ELR (cell line): ENCODE measurements at places on chromosomes 5 and 9.

DNA sequence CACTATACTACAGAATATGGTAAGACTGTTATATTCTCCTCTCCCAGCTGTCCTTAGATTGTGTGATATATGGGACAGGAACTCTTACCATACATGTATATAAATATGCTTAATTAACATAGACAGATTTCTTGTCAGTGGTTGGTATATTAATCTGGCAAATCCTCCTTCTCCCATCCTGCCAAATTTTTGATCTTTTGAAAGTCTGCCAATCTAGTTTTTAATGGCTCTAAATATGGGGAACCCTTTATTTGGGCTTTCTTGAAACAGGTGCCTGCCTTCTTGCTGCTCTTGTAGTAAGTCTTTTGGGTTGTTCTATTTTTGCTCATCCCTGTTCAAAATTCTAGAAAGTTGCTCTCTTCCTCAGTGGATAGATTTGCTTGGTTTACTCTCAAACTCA, 63.5 kb downstream of the SPATA31D1 start:
- no peak for DNase-seq

DNA sequence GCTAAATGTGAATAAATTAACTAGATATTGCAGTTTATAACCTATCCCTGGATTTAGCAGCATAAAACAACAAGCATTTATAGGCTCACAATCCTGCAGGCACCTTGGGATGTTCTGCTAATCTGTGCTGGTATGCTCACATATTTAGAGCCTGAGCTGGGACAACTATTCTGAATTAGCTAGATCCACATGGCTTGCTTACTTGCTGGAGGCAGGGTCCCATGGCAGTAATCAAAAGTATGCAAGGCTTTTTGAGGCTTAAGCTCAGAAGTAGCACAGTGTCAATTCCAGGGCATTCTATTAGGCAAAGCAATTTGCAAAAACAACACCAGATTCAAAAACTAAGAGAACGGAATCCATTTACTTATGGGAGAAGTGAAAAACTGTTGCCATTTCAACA, 745.0 kb upstream of the ACO1 start:
- no peak for DNase-seq

- DNase-seq = no peak
Measured at GRCh38 chr5:100644185-100644584, 109.0 kb downstream of the FAM174A start.

DNA sequence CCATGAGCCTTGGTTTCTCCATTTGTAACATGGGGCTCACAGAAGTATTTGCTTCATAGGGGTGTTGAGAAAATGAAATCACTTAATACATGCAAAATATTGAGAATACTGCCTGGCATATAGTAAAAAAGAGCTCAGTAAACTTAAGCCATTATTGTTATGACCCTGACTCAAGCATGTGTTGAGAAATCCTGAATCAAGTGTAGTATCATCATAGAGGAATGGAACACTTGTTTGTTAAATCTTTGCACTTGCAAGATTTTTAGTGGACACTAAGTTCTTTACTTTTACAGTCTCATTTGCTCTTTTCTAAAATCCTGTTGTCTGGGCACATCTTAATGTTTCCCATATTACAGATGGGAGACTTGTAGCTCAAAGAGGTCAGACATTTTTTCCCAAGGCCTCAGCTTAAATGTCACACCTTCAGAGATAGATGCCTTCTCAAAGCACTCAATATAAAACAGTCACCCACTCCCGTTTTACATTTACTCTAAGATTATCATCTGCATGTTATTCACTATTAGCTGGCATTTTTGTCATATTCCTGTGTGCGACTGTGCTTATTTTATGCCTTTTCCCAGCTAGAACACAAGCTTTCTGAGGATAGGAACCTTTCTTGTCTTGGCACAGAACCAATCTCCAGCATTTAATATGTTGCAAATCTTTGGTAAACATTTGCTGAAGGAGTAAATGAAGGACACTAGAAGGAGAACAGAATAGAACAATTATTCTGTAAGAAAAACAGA, 250.0 kb upstream of the TNC start:
- peak; percentile 42 for DNase-seq

DNA sequence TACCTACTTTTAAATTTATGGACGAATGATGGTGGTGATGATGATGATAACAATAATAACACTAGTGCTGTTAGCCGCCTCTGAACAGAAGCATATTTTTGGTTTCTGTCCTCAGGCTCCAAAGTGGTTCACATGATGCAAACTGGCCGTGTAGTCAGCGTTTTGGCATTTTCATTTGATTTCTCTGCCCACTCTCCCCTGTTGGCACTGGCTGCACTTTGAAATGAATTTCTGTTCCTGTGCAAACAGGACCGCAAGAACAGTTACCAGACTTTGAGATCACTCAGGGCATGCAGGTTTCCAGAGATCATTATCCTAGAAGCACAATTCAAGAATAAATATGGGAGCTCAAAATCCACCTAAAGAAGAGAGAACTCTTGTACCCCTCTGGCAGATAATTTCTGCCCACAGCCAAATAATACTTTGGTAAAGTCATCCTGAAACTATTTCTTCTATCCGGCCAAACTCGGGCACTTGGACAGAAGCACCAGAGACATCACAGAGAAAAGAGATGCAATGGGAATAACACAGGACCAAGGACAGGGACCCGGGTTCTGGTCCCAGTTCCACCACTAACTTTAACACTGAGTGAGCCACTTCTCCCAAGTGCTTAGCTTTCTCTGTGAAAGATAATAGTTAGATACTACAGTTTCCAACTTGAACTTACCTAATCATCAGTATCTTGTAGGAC, 201.7 kb upstream of the PTGER4 start:
- DNase-seq = peak; percentile 82

DNA sequence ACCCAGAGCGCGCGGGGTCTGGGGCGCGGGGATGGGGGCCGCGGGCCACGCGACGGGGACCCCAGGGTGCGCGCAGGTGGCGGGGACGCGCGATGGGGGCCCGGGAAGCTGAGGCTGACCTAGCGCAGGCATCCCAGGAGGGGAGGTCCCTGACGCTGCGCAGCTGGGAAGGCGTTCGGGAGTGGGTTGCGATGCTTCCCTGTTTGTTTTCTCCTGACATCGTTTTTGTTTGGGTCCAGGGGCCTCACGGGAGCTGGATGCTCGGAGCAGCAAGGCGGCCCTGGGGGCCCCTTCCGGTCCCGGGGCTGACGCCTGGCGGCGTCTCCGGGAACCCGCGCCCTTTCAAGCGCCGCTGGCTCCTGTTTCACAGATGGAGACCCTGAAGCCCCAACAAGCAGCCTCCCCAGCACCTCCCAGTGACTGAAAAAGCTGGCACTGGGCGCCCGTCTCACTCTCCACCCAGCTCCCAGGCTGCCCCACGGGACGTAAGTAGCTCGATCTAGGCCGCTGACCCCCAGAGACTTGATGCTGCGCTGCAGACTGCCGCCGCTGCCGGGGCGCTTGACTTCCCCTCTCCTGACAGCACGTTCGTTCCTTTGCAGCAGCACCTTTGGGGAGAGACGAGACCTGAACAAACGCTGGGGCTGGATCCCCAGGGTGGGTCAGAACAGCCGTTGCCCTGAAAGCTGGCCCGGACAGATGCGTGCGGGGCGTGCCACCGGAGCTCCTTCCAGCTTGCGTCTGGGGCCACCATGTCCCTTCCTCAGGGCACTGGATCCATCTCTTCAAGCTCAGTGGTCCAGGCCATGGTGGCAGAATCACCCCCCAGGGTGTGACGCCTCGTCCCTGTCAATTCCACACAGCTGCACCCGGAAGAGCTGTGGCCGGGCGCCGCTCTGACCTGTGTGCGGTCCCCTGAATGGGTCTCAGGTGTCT, 593 bp downstream of the BRD3OS start:
- peak; percentile 67 for DNase-seq

DNA sequence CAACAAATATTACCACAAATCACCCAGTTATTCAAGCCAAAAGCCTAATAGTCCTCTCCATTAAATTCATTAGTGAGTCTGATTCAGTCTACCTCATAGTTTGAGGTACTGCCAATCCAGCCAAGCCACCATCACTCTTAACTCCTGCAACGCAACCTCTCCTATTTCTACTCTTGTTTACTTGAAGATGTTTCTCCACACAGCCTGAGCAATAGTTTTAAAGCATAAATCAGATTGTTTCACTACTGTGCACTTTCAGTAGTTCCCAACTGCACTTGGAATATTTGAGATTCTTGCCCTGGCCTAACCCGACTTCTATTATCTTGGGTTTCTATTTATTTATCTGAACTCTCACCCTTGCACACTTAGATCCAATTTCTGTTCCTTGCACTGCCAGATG, 85.5 kb downstream of the YIPF5 start:
- no peak for DNase-seq

DNA sequence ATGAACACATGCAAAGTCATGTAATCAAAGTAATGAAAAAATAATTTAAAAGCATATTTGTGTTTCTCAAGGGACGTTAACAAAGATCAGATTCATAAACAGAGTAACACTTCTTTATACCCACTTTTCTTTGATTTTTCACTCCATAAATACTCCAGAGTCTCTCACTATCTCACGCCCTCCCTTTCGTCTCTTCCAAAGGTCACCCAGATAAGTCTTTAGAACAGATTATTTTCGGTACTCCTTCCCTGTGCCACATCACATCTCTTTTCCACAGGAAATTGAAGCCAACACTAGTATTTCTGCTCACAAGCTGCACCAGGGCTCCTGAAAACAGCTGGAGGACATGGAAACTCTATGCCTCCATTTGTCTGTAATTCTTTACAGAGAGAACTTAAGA, 15.4 kb upstream of the ALDOB start:
- DNase-seq = no peak

GRCh38 chr5:15691521-15691920, 191.5 kb downstream of the FBXL7 start:
- no peak for DNase-seq

DNA sequence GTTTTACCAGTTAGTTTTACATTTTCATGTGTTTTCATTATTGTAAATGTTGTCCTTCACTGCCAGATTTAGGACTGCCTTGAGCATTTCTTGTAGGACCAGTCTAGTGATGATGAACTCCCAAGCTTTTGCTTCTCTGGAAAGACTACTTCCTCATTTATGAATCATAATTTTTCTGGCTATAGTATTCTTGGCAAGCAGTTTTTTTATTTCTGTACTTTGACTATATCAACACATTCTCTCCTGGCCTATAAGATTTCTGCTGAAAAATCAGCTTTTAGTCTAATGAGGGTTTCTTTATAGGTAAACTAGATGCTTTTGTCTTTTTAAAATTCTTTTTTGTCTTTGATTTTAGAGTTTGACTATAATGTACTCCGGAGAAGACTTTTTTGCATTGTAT, 256.8 kb upstream of the GRAMD2B start:
- DNase-seq = no peak

DNA sequence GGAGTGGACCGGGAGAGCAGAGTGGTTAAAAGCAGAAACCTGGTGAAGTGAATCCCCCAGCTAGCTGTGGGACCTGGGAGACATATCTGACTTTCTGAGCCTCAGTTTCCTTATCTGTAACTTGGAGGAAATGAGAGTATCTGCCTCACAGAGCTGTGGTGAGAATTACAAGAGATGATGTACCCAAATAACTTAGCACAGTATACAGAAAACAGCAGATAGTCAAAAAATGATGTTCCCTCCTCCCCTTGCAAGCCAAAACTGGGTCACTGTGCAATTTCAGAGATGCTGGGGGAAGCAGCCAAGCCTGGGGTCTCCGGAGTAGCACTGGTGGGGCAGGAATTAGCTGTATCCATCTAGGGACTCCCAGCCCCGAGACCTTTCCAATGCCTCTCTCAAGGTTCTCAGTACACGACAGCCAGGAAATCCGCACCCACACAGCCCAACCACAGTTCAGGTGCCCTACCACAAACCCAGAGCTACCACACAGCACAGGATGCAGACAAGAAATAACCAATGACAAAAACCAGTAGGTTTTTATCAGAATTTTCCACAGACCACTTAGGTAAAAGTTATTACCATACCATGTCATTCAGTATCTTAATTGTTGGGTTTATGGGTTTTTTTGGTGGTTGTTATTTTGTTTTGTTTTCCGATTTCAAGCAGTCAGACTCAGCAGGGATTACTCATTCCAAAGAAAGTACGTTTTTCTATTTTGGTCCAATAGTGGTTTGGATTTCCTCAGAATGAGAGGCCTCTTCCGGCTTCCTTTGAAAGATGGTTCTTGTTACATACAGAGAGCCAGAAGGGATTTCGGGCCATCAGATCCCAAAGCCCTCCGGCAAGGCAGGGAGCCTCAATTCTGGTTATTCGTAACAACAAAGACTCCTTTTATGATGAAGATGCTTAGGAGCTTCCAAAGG, 4.9 kb upstream of the HRH2 start:
- DNase-seq = peak; percentile 10

DNA sequence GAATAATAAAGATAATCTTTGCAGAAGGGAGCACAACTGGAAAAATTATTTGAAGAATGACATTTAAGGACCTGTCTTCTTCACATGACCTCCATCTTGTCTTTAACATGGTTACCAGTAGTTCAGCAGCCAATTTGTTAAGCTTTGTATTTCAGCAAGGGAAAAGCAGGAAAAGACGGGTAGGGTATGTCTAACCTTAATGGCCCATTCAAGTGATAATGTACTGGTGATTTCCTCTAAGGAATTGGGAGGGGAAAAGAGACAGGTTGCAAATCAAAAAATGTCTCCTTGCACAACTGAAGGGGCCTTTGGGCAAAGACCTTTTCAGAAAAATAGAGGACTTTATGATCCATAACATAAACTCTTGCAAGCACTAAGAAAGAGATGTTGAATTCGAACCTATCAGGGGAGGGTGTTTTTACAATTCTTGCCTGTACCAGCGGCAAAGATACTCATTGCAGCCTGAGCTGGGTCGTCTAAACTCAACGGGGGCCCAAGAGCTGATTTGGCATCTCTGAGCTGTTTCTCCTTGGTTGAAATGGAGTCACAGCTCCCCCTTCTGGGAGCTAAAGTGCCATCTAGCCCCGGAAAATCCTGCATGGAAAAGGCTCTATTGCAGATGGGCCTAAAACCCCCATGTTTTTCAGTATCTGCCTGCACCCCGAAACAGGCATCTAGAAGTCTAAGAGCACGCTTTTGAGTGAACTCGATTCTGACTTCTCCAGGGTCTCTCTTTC, 3.8 kb downstream of the BRINP1 start:
- DNase-seq = peak; percentile 19

DNA sequence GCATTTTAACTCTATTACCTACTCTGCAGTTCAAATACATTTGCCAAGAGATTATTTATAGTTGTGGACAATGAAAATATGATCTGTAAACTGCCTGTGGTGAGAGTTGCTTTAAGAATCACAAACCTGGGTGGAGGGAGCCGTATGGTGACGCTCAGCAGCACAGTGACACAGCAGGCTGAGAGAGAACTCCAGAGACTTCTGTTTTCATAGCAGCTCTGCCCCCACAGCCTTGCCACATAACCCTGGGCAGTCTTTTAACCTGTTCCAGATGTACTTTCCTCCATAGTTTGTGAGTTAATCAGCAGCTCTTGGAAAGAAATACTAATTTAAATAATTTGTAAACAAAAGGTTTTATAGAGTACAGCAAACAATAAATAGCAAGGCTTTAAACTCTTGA, 450.5 kb downstream of the ELAVL2 start:
- DNase-seq = no peak

DNA sequence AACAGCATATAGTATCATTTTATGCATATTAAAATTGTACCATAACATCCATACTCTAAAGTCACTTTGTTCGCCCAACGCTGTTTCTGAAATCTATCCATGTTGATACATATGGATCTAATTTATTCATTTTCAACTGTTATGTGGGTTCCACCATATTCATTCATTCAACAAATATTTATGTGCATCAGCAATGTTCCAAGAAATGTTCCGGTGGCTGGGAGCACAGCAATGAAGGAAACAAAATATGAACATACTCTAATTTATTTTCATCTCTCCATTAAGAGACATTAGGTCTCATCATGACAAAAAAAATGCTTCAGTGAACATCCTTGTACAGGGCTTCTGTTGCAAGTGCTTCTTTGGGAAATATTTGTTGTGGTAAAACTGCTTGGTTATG, 75.4 kb downstream of the MARCHF3 start:
- no peak for DNase-seq

GRCh38 chr9:121840838-121841760, 189.7 kb downstream of the DAB2IP start:
- DNase-seq = no peak
